CD8-positive, alpha-beta memory T cell (primary cell): ENCODE measurements at places on chromosomes 2 and 18. TPM values are rescaled to one million over a fixed set of nuclear protein-coding genes. Genes with fewer than 3 reads are reported as not detected.
A peak's percentile ranks its signal among the peaks of the same experiment; 100 is the strongest.

- H3K4me3 ChIP-seq, result no peak overlapping the region
- H3K27ac ChIP-seq, result no peak overlapping the region
- H3K4me1 ChIP-seq, result peaks cover 7% of the 10 kb centered on the region
- DNase-seq, result no peak
- H3K27me3 ChIP-seq, result no peaks in the 10 kb centered on the region
Measured at GRCh38 chr2:48529676-48530032, 300 bp upstream of the STON1 start.

DNA sequence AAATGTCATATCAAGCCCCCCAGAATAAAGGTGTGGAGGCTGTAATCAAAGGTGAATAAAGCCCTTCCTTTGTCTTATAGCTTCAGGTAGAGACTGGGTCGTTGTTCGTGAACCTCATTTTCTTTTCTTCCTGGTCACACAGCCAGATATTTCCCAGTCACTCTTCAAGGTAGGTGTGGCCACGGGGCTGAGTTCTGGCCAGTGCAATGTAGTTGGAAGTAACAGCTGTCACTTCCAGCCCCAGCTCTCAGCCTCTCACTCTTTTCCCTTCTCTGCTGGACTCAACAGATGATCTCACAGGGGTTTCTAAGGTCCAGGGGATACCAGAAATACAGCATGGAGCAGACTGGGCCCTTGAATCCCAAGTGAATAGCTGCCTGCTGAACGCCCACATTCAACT, 15.8 kb upstream of the TRPM8 start:
- H3K36me3 ChIP-seq, result no peaks in the 10 kb centered on the region
- H3K4me1 ChIP-seq, result no peaks in the 10 kb centered on the region
- DNase-seq, result no peak
- no peaks in the 10 kb centered on the region for H3K27me3 ChIP-seq

DNA sequence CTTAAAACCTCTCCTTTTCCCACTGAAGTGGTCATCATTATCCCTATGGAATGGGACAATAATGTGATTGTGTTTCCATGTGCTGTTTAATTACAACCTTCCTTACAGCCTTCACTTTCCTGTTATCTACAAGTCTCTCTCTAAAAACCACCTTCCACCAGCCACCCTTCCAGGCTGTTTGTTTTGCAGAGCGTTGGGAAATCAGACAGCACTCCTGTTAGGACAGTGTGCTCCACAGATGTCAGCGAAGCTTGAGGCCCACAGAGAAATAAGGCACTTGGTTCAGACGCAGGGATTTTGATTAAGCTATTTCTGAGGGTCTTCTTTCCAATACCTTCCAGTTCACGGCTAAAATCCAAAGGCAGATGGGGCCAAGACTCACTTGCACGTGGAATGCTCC, 32.3 kb upstream of the ASPRV1 start:
- H3K36me3 ChIP-seq, result peaks cover 9% of the 10 kb centered on the region
- no peak overlapping the region for H3K4me3 ChIP-seq
- no peak for DNase-seq
- no peaks in the 10 kb centered on the region for H3K4me1 ChIP-seq
- no peaks in the 10 kb centered on the region for H3K27me3 ChIP-seq
- H3K27ac ChIP-seq, result no peak overlapping the region

- no peaks in the 10 kb centered on the region for H3K4me1 ChIP-seq
- H3K27ac ChIP-seq, result no peak overlapping the region
- H3K36me3 ChIP-seq, result no peaks in the 10 kb centered on the region
- DNase-seq, result no peak
- no peak overlapping the region for H3K4me3 ChIP-seq
- H3K27me3 ChIP-seq, result no peaks in the 10 kb centered on the region
Measured at GRCh38 chr18:32847691-32848090, 74.9 kb upstream of the KLHL14 start.

- H3K36me3 ChIP-seq, result no peaks in the 10 kb centered on the region
- no peak overlapping the region for H3K4me3 ChIP-seq
- no peak overlapping the region for H3K27ac ChIP-seq
- no peak for DNase-seq
Measured at GRCh38 chr2:19607931-19608771, 249.7 kb upstream of the OSR1 start.

GRCh38 chr2:226155093-226155875, 644.3 kb downstream of the IRS1 start:
- H3K27ac ChIP-seq, result no peak overlapping the region
- H3K36me3 ChIP-seq, result no peaks in the 10 kb centered on the region
- DNase-seq, result no peak
- no peaks in the 10 kb centered on the region for H3K4me1 ChIP-seq
- H3K4me3 ChIP-seq, result no peak overlapping the region

DNA sequence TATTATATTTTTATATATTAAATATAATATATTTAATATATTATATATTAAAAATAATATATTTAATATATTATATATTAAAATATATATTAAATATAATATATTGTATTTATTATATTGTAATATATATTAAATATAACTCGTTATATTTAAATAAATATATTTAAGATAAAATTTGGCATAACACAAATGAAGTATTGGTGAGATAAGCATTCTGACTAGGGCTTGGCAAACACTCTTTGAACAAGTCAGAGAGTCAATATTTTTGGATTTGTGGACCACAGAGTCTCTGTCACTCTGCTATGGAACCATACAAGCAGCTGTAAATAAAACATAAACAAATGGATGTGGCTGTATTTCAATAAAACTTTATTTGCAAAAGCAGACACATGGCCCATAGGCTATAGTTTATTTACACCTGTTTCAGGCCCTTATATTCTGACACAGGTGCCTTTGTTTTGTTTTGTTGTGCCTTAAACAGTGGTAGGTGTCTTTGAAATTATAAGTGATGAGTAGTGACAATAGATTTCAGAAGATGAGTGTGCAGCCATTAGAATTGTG, 190.1 kb downstream of the EPHA4 start:
- H3K4me1 ChIP-seq, result no peaks in the 10 kb centered on the region
- no peaks in the 10 kb centered on the region for H3K36me3 ChIP-seq
- no peak for DNase-seq
- H3K27ac ChIP-seq, result no peak overlapping the region
- no peaks in the 10 kb centered on the region for H3K27me3 ChIP-seq
- no peak overlapping the region for H3K4me3 ChIP-seq

DNA sequence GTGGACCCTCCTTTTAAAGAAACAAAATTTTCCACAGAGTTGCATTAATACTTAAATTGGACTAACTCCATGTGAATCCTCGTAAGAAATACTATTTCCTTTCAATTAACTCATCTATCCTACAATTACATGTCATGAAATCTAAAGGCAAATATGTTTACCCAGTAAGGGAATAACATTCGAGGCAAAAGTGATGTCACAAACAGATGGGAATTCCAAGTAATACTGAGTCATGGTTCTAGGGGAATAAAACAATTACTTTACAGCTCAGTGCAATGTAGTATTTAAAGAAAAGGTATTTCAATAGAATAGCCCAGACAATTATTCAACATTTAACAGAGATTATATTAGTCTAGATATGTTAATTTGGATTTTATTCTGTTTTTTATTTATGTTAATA, 205.8 kb downstream of the ZNF385B start:
- H3K4me3 ChIP-seq, result no peak overlapping the region
- no peaks in the 10 kb centered on the region for H3K4me1 ChIP-seq
- no peaks in the 10 kb centered on the region for H3K36me3 ChIP-seq
- no peak overlapping the region for H3K27ac ChIP-seq
- no peaks in the 10 kb centered on the region for H3K27me3 ChIP-seq

GRCh38 chr2:84807063-84807485, 73.8 kb downstream of the TRABD2A start:
- H3K27ac ChIP-seq, result no peak overlapping the region
- DNase-seq, result no peak
- H3K4me1 ChIP-seq, result no peaks in the 10 kb centered on the region
- H3K36me3 ChIP-seq, result no peaks in the 10 kb centered on the region

GRCh38 chr18:78724214-78724914, 255.3 kb upstream of the SALL3 start:
- H3K4me1 ChIP-seq, result no peaks in the 10 kb centered on the region
- H3K36me3 ChIP-seq, result no peaks in the 10 kb centered on the region
- no peak overlapping the region for H3K4me3 ChIP-seq

- H3K4me1 ChIP-seq, result no peaks in the 10 kb centered on the region
- H3K27ac ChIP-seq, result no peak overlapping the region
- H3K36me3 ChIP-seq, result no peaks in the 10 kb centered on the region
- no peak for DNase-seq
Measured at GRCh38 chr2:26409785-26410184, 8.1 kb downstream of the DRC1 start.

- H3K27me3 ChIP-seq, result no peaks in the 10 kb centered on the region
- H3K4me1 ChIP-seq, result peaks cover 16% of the 10 kb centered on the region
- H3K27ac ChIP-seq, result no peak overlapping the region
- H3K36me3 ChIP-seq, result no peaks in the 10 kb centered on the region
- no peak for DNase-seq
Measured at GRCh38 chr18:24658302-24658701, 197.9 kb downstream of the HRH4 start.

GRCh38 chr2:74148457-74149246, 940 bp upstream of the BOLA3 start:
- no peak for DNase-seq
- no peaks in the 10 kb centered on the region for H3K27me3 ChIP-seq
- H3K4me3 ChIP-seq, result peak overlapping the region; percentile 82

DNA sequence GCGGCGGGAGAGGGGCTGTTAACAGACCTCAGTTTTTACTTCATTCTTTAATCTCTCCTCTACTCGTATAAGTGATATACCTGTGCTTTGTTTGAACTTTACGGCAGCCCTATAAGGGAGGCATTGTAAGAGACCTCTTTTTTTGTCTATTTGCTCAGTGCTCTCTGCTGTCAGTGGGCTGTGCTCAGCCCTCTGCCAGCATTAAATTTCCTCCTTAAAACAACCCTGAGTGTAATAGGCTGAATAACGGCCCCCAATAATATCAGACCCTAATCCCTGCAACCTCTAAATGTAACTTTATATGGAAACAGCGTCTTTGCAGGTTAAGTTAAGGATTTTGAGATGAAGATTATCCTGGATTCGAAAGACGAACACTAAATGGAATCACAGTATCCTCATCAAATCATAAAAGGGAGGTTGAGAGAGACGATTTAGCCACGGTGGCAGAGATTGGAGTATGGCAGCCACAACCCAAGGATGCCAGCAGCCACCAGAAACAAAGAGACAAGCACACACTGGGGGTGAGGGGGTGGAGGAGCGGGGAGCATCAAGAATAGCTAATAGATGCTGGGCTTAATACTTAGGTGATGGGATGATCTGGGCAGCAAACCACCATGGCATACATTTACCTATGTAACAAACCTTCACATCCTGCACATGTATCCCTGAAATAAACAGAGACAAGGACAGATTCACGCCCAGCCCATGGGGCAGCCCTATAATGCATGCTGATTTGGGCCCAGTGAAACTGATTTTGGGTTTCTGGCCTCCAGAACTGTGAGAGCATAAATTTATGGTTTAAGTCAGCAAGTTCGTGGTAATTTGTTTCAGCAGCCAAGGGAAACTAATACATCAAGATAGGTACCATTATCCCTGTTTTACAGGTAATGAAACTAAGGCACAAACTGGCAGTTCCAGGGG, 894 bp upstream of the FARSB start:
- H3K27me3 ChIP-seq, result no peaks in the 10 kb centered on the region
- H3K27ac ChIP-seq, result peak overlapping the region; percentile 95
- H3K4me1 ChIP-seq, result peaks cover 28% of the 10 kb centered on the region
- H3K4me3 ChIP-seq, result peak overlapping the region; percentile 78
- DNase-seq, result no peak

- H3K27ac ChIP-seq, result no peak overlapping the region
- H3K4me3 ChIP-seq, result no peak overlapping the region
- H3K4me1 ChIP-seq, result no peaks in the 10 kb centered on the region
- no peaks in the 10 kb centered on the region for H3K27me3 ChIP-seq
Measured at GRCh38 chr18:55370936-55371335, 217.1 kb downstream of the TCF4 start.

- no peak overlapping the region for H3K27ac ChIP-seq
- H3K36me3 ChIP-seq, result no peaks in the 10 kb centered on the region
- DNase-seq, result no peak
- no peaks in the 10 kb centered on the region for H3K4me1 ChIP-seq
- no peak overlapping the region for H3K4me3 ChIP-seq
Measured at GRCh38 chr2:171347591-171348032, 86.2 kb downstream of the METTL8 start.

DNA sequence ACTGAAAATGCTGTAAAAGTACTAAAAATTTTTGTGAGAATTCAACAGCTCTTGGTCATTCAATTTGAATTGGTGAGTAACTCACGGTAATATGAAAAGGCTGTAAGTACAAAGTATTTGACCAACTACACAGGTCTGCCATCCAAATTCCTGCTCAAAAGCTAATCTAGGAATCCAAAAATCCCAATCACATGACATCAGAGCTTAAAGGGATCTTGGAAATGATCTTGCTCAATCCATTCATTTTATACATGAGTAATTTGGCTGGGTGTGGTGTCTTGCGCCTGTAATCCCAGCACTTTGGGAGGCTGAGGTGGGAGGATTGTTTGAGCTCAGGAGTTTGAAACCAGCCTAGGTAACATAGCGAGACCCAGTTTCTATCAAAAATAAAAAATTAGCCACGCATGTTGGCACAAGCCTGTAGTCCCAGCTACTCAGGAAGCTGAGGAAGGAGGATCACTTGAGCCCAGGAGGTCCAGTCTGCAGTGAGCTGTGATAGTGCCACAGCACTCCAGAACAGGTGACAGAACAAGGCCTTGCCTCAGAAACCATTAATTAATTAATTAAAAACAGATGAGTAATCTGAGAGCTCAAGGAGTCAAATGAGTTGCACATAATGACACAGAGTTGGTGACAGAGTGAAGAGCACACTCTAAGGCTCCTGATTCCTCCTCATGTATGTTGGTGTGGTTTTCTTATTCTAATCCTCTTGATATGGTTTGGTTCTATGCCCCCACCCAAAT, 19.8 kb downstream of the SPIRE1 start:
- H3K4me1 ChIP-seq, result no peaks in the 10 kb centered on the region
- H3K36me3 ChIP-seq, result no peaks in the 10 kb centered on the region
- no peak overlapping the region for H3K4me3 ChIP-seq
- no peak overlapping the region for H3K27ac ChIP-seq

- H3K4me1 ChIP-seq, result no peaks in the 10 kb centered on the region
- no peak overlapping the region for H3K27ac ChIP-seq
- H3K36me3 ChIP-seq, result no peaks in the 10 kb centered on the region
- H3K4me3 ChIP-seq, result no peak overlapping the region
Measured at GRCh38 chr2:182132605-182133004, 147.0 kb downstream of the PPP1R1C start.

DNA sequence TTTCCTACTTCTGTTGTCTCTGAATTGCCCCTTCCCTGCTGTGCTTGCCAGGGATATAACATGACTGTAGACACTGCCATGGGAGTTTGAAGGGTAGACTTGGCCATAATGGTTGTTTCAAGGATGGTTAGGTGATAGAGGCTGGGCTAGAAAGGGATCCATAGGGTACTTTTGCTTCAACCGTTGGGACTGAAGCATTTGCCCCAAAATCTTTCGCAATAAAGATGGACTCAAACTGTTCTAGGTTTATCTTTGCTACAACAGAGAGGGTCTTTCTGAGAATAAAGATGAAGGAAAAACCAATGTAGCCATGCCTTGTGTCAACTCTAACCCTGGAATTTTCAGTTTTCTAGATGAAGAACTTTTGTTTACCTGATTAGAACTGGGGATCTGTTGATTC, 27.2 kb downstream of the MSGN1 start:
- H3K4me1 ChIP-seq, result no peaks in the 10 kb centered on the region
- no peak for DNase-seq
- H3K27me3 ChIP-seq, result no peaks in the 10 kb centered on the region
- no peak overlapping the region for H3K4me3 ChIP-seq

Gene SERPINB10
- not detected for total RNA-seq

Gene IL1B
- total RNA-seq, result not detected

Gene AMER3
- not detected for total RNA-seq

Gene MPPE1
- total RNA-seq, result 32.3 TPM

Gene PROM2
- 0.18 TPM for total RNA-seq

Gene ALPG
- not detected for total RNA-seq

Gene TRAPPC8
- total RNA-seq, result 29.2 TPM

Gene XDH
- total RNA-seq, result not detected

Gene TOGARAM2
- total RNA-seq, result 5.0 TPM

Gene TDRD15
- total RNA-seq, result not detected
